ENCODE measurements at places on chromosomes 3 and 15.

DNA sequence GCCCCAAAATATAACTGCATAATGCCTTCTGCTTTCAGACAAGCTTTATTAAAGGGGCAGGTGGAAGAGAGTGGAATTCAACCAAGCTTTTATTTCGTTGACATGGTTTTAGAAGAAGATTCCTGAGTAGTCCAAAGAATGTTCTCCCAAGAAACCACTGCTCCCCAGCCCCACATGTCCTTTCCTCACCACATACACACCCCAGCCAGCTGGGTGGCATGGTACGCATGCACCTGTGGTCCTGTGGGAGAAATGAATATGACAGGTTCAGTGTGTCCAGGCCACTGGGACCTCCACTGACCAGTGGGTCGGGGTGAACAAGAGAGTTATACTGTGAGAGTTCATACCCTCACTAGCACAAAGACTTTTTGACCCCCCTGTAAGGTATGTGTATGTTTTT lies 30.2 kb downstream of the ARID3B start:
- DNase-seq: no peak

- DNase-seq: no peak
These were observed 23.2 kb downstream of the ATXN7 start for GRCh38 chr3:63886858-63887257.

DNA sequence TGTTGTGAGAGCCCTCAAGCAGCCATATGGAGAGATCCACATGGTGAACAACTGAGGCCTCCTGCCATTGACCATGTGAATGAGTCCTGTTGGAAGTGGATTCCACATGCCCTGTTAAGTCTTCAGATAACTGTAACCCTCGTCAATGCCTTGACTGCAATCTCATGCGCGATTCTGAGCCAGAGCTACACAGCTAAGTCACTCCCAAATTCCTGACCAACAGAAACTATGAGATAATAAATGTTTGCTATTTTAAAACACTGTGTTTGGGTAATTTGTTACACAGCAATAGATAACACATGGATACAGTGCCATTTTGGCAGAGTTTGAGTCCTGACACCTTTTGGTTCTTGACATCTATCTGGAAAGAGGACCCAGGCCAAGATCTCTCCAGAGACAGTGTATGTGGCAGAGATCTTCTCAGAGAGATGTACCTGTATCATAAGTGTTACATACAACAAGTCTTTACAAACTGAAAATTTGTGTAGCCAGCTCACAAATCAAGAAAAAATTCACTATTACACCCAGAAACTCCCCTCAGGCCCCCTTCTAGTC lies 34.5 kb upstream of the BNC1 start:
- no peak for DNase-seq

DNA sequence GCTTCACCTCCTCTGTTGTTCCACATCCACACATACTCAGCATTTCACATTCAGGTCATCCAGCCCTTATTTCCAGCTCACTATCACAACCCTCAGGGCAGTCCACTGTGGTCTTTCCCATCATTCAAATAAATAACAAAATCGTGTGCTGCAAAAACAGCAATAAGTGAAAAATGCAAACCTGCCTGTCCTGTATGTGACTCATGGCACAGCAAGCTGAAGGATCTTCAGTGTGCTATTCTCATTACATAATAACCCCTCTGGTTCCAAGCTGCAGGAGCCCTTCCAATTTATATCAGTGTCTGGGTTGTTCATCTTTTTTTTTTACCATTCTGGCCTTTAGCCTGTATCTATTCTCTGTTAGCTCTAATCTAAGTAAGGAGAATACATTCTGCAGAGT lies 185.3 kb upstream of the UBE2E2 start:
- no peak for DNase-seq

GRCh38 chr3:159865041-159865579 lies 123.5 kb upstream of the IL12A start:
- no peak for DNase-seq

GRCh38 chr15:60096157-60096556 lies 92.0 kb downstream of the FOXB1 start:
- DNase-seq: no peak

- DNase-seq: no peak
These were observed 10.8 kb downstream of the CRTAP start for GRCh38 chr3:33124638-33125037.

GRCh38 chr15:39598958-39599845 lies 18.3 kb downstream of the THBS1 start:
- no peak for DNase-seq

- no peak for DNase-seq
These were observed 148.6 kb downstream of the CD47 start for GRCh38 chr3:107942244-107942643.

DNA sequence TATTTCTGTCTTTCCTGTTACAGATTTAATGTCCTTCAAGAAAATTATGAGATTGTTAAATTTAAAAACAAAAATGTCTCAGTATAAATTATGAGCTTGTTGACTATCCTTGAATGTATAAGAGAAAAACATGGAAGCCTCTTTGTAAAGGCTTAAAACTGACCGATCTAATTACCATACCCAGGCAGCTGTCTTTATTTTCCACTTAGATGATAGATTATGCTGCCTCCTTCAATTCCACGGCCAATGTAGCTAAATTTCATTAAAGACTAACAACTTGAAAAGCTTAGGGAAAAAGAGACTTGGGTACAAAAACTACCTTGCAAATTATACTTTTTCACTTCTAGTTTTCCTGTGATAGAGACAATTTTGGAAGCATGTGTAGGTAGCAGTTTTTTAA lies 88.3 kb downstream of the ATP10A start:
- no peak for DNase-seq

- DNase-seq: no peak
These were observed 204.2 kb downstream of the NFKBIZ start for GRCh38 chr3:102053375-102053989.
